ENCODE measurements at places on chromosomes 7 and 10.

DNA sequence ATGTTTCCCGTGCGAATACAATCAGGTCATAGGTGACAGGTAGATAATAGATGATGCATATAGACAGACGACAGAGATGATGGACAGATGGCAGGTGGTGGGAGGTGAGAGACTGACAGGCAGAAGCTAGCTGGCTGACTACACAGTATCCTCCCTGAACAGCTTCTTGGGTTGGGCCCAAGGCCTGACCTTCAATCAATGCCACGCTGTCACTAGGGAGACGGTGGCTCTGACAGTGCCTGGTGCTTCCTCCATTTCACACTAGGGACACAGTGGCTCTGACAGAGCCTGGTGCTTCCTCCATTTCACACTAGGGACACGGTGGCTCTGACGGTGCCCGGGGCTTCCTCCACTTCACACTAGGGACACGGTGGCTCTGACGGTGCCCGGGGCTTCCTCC is 200.1 kb downstream of the DIP2C start:
- DNase-seq = no peak

DNA sequence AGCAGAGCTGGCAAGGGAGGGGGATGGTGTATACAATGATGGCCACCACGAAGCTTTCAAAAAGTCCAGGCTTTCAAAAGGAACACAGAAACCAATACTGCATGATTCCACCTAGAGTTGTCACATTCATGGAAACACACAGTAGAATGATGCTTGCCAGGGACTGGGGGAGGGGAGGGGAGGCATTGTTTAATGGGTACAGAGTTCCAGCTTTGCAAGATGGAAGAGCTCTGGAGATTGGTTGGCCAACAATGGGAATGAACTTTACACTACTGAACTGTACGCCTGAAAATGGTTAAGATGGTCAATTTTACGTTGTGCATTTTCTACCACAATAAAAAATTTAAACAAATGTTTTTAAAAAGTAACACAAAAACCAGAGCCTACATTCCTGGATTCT is 104.5 kb upstream of the KDM7A start:
- DNase-seq = no peak

DNA sequence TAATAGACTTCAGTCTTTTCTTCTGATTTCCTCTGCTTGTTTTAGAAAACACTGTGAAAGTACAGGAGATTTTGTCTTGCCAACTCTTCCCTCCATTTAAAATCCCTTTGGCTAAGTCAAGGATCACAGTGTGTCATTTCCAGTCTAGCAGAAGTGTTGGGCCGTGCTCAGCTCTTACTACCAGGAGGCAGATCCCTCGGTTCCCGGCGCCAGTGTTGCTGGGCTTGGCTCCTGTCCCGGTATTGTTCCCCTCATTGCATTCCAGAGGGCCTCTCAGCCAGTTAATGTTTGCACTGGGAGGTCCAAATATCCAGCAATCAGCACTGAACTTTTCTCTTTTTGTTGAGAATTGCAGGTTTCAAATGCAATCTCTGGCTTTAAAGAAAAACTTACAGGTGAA is 612.1 kb upstream of the MGMT start:
- no peak for DNase-seq

GRCh38 chr7:102432442-102433218 is 745 bp upstream of the ORAI2 start:
- no peak for DNase-seq

DNA sequence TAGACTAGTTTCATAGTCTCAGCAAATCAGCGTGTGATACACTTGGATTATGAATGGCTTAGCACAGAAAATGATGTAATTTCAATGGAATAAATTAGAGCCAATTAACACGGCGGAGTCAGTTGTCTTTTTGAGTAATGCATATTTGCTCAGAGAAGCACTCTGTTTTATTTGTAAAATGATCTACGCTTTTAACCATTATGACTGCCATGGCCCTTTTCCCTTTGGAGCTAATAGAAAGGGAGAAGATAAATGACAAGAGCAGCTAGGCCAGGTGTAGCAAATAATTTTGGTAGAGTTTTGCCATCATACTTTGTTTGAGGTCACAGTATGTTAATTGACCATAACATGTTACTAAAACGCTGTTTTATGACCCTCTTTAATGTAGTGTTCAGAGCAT is 86.8 kb downstream of the GPR158 start:
- no peak for DNase-seq
